Brain microvascular endothelial cell (primary cell): ENCODE measurements at places on chromosomes 1 and 21.

- DNase-seq, result no peak
Observed at GRCh38 chr1:225881081-225881958, 860 bp downstream of the TMEM63A start.

- DNase-seq, result no peak
Observed at GRCh38 chr1:84634536-84635205, 55.6 kb downstream of the SSX2IP start.

- no peak for DNase-seq
Observed at GRCh38 chr1:208105756-208106155, 138.4 kb downstream of the PLXNA2 start.

DNA sequence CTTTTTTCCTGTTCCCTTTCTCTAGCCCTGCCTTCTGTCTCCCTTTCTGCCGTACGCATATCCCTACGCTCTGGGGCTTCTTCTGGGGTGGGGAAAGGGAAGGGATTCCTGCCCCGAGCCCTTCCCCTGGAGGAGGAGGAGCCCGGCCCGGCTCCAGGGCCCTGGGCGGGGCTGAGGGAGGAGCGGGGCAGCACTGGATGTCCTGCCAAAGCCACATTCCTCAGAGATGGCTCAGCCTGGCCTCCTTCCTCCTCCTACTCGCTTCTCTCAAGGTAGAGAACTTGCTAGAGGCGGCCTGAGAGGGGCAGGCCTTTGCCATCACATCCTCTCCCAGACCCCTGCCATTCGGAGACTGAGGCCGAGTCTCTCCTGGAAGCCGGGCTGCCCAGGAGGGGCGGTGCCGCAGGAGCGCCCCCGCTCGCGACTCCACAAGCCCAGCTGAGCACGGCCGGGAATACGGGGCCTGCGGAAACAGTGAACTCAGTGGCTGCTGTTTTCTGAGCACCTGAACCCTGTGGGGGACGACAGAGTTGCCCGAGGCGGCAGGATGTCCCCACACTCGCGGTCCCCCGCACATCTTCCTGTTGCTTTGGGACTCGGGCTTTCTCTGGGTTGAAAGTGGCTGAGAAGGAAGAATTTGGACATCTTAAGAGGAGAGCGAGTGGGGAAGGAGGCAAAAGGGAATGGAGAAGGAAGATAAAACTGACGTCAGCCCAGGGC, 12.2 kb downstream of the ADAMTSL4 start:
- DNase-seq, result peak; percentile 97

GRCh38 chr1:244012202-244012601, 38.9 kb upstream of the ZBTB18 start:
- peak; percentile 85 for DNase-seq

DNA sequence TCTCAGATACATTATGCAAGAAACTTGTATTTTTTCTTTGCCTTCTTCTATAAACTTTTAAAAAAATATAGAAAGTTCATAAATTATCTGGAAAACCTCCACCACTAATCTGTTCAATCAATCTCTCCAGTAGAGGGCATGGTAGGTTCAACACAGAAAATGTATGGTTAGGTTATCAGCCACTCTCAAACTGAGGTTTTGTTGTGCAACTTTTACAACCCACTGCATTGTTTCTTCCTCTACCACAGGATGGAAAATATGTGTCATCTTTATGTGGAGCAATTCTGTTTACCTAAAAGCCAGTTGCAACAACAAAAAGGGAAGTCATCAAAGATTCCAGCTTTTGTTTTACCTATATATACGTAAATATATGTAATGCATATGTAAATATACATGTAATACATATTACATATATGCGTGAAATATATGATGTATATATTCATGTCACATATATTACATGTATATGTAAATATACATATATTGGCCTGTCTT, 3.0 kb upstream of the RGS2 start:
- DNase-seq, result peak; percentile 87

DNA sequence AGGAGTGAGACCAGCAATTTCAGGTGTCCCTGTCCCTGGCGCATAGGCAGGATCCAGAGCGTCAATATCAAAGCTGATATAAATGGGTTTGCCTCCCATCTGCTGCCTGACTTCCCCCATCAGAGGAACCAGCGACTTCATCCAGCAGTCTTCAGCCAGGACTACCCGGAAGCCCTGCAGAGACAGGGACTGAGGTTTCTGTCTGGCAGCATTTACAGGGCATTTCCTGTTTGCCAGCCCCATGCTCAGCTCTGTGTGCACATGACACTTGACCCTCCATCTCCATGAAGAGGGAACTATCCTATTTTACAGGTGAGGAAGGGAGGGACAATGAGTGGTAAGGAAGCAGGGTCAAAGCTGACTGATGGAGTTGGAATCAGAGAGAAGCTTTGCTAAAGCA, 7.2 kb downstream of the AGMAT start:
- no peak for DNase-seq

DNA sequence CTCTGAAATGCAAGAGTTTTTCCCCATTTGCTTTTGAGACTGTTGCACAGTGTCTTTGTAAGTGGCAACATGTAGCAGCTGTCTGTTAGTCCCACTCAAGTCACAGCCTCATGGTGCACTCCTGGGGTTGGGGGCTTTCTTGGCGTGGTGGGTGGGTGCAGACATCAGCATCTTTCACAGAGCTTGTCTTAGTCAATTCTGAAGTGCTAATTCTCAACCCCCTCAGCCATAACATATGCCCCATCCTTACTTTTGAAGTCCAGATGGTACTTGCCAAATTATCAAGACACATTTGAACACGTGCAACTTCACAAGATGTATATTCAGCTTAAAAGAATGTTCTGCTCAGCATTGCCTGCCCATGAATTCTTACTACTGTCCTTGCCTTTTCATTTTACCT, 87.1 kb downstream of the VCAM1 start:
- DNase-seq, result no peak

GRCh38 chr1:58780411-58780810, 3.4 kb downstream of the JUN start:
- no peak for DNase-seq
